ENCODE measurements at places on chromosomes 16 and 17.

DNA sequence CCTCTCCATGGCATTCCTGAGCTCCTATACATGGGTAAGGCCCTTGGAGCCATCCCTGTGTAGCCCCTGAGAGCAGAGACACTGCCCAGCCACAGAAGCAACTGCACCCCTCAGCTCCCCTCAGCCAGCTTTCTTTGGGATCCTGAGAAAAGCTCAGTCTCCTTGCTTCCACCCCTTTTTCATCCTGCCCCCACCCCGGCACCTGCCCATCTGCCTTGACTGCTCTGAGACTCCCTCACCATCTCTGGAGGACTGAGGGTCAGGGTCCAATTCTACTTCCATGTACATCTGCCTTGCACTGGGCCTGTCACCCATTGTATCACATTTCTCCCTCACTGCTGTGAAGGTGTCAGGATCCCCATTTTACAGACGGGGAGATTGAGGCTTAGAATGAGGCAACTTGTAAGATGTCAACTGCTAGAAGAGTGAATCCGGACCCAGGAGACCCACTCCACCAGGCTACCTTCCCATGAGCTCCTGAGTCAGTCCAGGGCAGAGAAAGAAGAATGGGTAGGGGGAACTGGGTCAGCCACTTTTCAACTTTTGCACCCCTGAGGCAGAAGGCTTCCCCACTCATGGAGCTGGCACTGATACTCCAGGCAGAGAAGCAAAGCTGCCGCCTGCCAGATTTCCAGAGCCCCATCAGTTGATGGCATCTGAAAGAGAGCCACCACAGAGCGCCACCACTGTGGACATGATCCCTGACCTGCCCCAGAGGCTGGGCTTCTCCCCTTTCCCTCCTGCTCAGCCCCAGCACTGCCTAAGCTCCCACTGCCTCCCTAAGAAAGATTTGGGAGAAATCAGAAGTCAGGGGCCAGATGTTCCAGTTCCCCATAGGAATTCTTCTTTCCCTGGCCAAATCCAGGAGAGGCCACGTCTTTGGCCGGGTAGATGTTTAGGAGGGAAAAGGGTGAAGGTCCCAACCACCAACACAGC lies 135.4 kb downstream of the TMEM132E start:
- no peak for DNase-seq

- no peak for DNase-seq
Measured at GRCh38 chr16:24736758-24737157, 7.3 kb downstream of the TNRC6A start.

DNA sequence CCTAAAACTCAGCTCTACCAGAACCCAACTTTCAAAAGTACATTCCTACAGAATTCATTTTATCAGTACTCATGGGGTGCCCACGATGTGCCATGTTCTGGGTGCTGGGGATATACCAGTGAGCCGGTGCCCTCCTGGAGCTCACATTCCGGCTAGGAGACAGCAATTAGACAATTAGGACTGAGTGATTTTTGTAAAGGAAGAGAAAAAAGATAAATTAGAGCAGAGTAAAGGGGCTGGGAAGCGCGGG lies 449 bp upstream of the MRPL58 start:
- DNase-seq, result no peak

DNA sequence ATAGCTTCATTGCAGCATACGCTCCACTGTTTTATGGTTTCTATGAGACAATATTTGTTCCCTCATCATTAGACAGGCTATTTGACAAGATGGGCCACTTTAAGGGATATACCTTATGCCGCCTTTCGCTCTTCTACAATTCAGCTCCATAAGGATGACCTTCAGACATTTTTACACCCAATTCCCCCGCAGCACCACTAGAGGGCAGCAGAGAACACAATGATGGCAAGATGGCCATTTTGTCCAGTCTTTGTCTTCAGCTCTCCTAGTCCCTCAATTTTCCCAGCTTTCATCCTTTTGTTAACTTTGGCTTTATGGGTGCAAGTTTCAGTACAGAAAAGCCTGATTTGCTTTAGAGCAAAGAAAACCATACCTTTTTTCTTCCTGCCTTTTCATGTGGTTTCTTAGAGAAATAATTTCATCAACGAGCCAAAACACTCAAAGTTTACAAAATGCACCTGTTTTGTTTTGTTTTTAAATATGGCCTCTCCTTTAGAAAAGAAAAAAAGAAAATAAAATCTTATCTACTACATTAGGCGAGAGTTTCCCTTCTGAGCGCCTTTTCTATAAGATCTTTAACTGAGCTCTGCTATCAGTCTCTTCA lies 355.3 kb downstream of the TOX3 start:
- DNase-seq, result peak; percentile 21
